ENCODE measurements at places on chromosomes 6 and 20. TPM values are rescaled to one million over a fixed set of nuclear protein-coding genes. Genes with fewer than 3 reads are reported as not detected.

The COL19A1 gene
- polyA plus RNA-seq = 0.11 TPM

The SLC52A3 gene
- not detected for polyA plus RNA-seq

The RAB44 gene
- 0.02 TPM for polyA plus RNA-seq

The BMP7 gene
- not detected for polyA plus RNA-seq

The SSR1 gene
- 173 TPM for polyA plus RNA-seq

The PPP2R5D gene
- polyA plus RNA-seq = 61.8 TPM

The OR12D1 gene
- not detected for polyA plus RNA-seq

The RHAG gene
- not detected for polyA plus RNA-seq

The CYB5R4 gene
- polyA plus RNA-seq = 2.7 TPM

The BPIFB4 gene
- not detected for polyA plus RNA-seq

The CITED2 gene
- 707 TPM for polyA plus RNA-seq

GRCh38 chr6:167020206-167020605 lies 21.0 kb downstream of the CEP43 start:
- no peak for DNase-seq

DNA sequence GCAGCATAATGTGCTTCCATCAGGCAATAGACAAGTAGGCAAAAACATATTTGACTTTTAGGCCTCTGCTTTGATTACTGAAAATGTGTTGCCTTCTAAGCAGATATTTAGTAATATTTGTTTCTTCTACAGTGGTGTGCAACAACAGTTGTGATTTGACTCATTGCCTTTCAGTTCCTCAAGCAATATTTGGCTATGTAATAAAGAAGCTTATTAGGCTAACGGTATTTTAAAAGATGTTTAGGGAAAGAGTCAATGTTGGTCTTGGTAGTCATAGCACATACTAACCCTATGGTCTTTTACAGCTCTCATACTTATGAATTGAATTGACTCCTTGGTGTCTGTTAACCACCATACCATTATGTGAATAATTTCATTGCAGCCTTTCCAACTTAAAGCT lies 124.1 kb downstream of the GRIK2 start:
- no peak for DNase-seq

- no peak for DNase-seq
These were observed 120.2 kb downstream of the AKAP7 start for GRCh38 chr6:131255434-131255833.

- no peak for DNase-seq
These were observed 406 bp upstream of the TRIM26 start for GRCh38 chr6:30213667-30213956.

DNA sequence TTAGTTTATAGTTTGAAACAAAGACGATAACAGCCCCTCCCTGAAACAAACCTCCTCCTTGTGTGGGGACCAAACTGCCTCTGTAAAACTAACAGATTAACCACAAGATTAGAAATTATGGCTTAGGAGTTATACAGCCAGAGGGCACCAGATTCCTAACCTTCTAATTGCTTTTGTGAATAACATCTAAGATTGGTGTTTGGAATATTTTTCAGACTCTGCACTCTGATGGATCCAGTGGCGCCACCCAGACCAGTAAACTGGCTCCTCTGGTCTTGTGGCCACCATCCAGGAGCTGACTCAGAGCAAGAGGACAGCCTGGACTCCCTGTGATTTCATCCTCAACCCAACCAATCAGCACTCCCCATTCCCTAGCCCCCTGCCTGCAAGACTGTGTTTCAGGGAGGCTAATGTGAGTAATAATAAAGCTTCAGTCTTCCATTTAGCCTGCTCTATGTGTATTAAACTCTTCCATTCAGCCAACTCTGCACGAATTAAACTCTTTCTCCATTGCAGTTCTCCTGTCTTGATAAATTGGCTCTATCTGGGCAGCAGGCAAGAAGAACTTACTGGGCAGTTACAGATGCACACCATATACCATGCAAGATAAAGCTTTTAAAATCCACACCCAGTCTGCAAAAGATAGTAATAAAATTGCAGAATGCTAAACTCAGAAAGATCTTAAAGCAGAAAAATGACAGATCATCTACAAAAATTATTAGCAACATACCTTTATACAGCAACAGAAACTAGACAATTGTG lies 58.5 kb upstream of the SLC22A16 start:
- DNase-seq = no peak

DNA sequence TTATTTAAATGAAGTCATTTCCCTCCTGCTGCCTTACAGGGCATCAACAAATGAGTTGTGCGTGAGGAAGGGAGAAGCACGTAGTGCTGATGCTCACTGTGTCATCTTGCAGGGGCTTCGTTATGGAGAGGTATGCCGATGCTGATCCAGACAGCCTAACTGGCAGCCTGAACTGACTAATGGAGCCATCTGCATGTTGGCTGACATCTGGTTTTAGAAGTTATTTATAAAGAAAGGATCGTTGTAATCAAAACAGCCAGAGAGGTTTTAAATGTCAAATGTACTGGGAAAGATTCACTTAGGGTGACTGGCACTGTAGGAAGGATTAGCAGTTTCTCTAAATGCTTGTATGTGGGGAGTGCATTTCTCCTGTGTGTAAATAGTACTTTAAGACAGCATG lies 54.6 kb downstream of the FARS2 start:
- peak; percentile 15 for DNase-seq

DNA sequence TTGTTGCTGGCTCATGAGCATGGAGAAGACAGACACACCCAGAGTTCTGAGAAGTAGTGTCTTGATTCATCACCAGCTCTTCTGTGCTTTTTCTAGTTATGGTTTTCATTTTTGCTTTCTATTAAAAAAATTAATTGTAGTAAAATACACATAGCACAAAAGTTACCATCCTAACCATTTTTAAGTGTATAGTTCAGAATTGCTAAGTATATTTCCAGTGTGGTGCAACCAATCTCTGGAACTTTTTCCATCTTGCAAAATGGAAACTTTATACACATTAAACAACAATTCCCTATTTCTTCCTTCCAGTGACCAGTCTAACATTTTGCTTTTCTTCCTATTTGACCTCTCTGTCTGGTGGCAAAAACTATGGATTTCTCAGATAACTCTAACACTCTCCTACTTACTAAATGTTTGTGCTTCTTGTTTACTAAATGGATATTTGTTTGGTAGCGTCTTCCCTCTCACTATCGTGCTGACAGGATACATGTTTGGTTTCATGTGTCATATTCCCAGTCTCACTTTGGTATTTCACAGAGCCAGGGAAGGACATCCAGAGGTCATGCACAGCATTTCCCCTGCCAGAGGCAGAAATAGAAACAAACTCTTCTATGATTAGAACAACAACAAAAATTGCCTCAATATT lies 40.6 kb downstream of the TXLNB start:
- no peak for DNase-seq

GRCh38 chr6:163634211-163635171 lies 220.0 kb downstream of the QKI start:
- DNase-seq = no peak

DNA sequence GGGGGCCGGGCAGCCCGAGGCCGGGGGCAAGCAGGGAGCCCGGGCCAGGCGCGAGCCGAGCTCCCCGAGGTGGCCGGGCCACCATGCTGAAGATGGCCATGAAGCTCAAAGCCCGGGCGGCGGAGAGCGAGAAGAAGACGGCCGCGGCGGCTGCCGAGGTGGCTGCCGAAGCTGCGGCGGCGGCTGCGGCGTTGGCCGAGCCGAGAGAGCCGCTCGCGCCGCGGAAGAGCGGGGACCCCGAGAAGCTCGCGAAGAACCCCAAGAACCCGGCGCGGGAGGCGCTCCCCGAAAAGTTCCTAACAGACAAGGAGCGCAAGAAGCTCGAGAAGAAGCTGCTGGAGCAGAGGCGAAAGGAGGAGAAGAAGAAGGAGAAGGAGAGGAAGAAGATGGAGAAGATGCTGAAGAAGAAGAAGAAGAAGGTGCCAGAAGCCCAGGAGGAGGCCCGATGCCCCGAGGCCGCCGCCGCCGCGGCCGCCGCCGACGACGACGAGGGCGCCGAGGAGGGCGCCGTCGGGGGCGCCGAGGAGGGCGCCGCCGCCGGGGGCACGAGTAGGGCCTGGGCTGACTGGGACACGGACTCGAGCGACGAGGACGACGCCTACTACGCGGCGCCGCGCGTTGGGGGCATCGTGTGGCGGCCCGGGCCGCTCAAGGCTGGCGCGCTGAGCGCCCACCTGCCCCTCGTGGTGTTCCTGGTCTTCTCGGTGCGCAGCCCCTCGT lies 37.4 kb downstream of the GNAS start:
- no peak for DNase-seq

DNA sequence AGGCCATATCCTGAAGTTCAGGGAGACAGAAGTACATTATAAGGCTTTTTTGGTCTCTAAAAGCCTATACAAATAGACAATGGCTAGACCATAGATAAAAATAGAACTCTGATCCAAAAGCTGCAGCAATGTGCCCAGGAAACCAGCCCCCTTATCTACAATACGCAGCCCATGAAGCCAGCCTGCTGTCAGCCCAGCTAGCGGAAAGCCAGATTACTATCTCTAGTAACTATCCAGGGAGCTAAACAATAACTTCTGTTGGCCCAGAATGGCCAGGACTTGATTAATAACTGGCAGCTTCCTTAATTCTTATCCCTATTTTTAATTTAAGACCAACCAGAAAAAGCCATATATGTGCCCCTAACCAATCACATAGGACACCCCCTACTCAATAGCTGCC lies 160.4 kb upstream of the SMLR1 start:
- no peak for DNase-seq

Data from BJ (cell line).